Lung microvascular endothelial cell (primary cell): ENCODE measurements at places on chromosomes 4 and X.

DNA sequence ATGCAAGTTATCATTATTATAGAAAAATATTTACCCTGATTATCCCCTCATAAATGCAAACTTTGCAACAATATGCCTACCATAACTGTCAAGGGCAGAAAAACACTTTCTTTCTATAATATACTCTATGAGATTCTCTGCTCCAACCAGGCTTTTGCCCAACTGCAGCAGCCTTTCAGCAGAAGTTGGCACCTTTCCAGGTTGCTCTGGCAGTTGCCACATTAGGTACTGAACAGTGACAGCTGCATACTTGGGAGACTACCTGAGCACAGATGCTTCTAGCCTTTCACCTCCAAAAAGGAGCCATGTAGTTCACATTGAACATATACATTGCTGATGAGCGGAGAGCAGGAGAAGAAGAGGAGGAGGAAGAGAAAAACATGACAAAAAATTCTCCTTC lies 69.5 kb upstream of the BRWD3 start:
- peak; percentile 23 for DNase-seq

DNA sequence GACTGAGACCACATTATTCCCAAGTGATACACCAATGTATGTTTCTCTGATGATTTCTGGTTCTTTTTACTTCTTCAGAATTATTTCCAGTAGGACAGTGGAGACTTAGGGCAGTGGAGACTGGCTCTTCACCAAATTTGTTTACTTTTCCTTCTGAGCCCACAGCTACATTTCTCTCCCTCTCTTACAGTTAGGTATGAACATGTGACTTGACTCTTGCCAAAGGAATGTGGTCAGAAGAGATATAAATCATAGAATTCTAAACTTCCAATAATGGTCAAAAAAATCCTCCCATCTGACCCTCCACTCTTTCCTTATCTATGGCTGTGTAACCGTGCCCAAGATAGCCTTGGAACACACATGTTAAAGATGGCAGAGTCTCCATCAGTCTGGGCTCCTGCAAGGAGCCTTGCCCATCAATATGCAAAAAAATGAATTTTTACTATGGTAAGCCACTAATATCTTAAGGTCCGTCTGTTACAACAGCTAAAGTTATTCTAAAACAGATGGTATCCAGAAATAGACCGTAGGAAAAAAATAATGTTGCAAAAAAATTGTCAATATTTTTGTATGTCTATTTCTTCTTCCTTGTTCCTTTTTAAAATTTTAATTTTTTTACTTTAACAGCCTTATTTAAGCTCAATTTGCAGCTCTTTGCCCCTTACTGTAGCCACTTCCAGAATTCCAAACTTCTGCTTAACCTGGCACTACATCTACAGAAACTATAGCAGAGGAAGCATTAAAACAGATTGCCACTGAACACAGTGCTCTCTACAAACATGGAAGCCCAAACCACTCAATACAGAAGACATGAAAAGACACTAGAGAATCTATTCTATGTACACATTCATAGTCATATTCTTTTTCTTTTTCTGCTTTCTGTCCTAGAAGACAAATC lies 260.7 kb downstream of the COL25A1 start:
- DNase-seq: no peak

GRCh38 chr4:6207602-6208001 lies 7.3 kb upstream of the JAKMIP1 start:
- DNase-seq: no peak

- peak; percentile 74 for DNase-seq
Observed at GRCh38 chr4:125317525-125317877, 2.7 kb downstream of the FAT4 start.

DNA sequence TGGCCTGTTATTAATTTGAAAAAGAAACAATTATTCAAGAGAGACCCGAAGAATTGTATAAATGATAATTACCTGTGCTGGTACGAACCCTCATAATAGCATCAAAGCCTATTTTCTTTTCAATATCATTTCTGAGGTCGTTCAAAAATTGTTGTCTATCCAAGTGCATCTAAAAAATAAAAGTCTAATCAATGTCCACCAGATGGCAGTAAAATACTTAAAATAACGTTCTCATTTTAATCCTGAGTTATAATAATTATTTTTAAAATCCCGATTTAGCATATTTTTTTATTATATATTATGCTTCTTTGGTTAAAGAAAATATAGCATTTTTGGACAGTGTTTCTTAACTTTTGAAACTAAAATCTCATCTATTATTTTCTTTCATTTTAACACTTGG lies 55.7 kb downstream of the METTL14 start:
- peak; percentile 47 for DNase-seq

- DNase-seq: no peak
Observed at GRCh38 chrX:96978906-96979305, 95.2 kb downstream of the RPA4 start.

- DNase-seq: no peak
Observed at GRCh38 chr4:165379678-165380064, 863 bp downstream of the CPE start.

- peak; percentile 50 for DNase-seq
Observed at GRCh38 chr4:141636082-141636770, at the start of gene IL15. Gene IL15 (plus strand): TSS chr4:141636583. CDS start chr4:141719465, 82,882 bp downstream.

DNA sequence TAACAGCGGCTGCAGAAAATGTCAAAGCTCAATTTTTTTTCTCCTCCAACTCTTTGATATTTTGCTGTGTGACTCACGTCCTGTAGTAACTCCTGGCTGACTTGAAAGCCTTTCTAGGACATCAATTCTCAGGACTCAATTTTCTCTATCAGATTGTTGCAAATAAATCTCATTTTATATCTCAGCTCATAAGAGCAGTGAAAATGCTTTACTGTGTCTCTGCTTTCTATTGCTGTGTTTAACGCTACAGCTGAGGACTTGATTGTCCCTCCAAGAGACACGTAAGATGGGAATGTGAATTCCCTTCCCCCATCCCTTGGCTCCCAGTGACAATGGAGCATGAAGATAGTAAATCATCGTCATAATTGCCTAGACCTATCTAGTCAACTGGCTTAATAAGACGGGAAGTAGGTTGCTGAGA lies 20.5 kb upstream of the CBR4 start:
- DNase-seq: no peak

DNA sequence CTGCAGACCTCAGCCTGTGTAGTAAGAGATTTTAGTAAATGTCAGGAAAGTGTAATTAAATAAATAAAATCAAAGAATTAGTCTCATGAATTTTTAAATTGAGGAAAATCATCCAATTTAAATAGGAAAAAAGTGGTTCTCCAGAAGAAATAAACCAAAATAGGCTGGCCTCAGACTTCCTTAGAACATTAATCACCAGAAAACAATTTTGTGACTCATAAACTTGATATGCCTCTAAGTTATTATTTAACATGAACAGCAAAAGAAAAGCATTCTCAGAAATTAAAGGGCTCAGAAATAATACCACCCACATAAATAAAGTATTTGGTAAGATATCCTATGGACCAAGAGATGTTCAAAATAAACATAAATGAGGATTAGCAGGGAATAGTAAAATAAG lies 14.3 kb downstream of the FAM47B start:
- DNase-seq: no peak

DNA sequence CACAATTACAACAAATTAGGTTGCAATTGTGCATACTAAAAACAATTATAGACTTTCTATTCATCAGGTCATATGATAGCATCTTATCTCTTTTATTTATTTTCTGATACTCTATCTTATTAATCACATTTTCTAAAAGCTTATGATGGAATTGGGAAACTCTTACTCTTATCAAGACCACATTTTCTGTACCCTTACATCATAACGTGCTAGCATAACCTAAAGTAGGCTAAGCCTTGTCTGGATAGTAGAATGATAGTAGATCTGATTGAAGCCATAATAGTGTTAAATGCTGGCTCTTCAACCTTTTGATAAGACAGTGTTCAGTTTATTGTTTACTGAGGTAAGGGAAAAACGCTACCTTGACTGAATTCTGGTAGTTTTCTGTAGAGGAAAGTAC lies 294.0 kb downstream of the CCSER1 start:
- no peak for DNase-seq

DNA sequence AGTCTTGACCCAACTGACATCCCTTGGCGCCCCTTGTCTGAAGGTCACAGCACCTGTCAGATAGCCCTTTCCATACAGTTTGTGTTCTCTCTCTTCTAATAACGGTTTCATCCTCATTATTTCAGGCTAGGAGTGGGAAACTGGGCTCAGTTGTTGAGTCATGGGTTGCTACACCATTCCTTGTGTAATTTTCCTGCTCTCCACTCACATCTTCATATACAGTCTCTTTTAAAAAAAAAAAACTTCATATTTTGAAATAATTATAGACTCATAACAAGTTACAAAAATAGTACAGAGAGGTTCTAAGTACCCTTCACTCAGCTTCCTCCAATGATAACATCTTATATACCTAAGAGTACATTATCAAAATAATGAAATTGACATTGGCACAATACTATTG lies 60.2 kb upstream of the GRPR start:
- no peak for DNase-seq

DNA sequence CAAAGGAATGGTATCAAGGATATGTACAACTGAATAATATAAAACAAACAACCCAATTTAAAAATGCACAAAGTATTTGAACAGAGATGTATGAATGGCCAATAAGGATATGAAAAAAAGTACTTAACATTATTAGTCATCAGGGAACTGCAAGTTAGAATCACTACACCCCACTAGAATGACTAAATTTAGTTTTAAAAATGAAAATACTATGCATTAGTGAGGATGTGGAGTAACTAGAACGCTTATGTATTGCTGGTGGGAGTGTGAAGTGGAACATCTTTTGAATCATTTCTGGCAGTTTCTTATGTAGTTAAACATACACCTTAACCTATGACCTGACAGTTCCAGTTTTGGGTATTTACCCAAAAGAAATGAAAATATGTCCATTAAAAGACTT lies 13.0 kb upstream of the SLC16A2 start:
- DNase-seq: no peak

GRCh38 chrX:114924423-114924822 lies 93.0 kb downstream of the IL13RA2 start:
- DNase-seq: no peak

GRCh38 chr4:72319601-72320021 lies 249.4 kb downstream of the ADAMTS3 start:
- peak; percentile 92 for DNase-seq

DNA sequence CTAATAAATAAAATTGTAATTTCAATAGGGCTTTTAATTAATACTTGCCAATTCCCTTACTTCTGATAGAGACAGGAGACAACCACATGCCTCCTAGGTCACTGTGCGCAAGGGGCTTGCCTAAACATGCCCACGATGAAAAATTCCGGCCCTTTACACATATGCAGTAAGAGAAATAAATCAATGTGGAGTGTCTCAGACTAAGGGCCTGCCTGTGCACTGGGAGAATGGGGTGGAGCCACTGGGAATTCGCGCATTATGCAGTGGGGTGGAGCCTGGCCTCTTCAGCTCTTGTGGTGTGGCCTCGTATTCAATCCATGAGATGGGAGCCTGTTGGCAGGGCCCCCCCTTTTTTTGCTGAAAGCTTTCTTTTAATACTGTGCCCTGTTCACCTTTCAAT lies 484.5 kb downstream of the PDGFC start:
- DNase-seq: no peak

- peak; percentile 15 for DNase-seq
Observed at GRCh38 chrX:72176981-72177380, 4.6 kb upstream of the PIN4 start.

DNA sequence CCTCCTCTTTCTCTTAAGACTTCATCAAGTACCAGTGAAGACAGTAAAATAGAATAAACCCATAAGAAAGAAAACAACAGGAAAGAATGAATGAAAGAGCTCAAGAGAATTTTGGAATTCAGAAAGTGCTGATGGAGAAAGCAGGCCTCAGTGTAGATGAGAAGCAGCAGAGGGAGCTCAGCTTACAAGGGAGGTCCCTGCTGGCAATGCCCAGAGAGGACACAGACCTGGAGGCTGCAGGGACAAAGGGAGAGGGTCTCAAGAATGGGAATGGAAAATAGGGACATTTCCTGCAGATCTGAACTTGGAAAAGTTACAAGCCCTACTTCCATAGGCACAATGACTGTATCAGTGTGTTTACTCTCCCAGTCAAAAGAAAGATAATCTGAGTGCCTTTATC lies 64.5 kb upstream of the MAGEA10 start:
- DNase-seq: no peak

DNA sequence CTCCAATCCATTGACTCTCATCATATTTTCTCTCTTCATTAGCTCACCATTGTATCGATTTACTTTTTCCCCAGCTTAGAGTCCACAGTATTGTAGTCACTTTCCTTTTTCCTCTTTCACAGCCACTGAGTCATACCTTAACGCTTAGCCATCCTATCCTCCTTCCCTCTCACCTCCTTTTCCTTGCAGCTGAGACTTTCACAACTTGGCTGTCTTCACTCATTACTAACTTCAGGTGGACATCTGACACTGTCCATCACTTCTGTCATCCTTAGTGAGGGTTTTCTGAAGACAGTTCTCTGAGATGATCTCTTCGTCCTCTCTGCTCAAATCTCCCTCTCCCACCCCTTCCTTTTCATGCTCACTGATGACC lies 70.5 kb upstream of the ESX1 start:
- DNase-seq: no peak

DNA sequence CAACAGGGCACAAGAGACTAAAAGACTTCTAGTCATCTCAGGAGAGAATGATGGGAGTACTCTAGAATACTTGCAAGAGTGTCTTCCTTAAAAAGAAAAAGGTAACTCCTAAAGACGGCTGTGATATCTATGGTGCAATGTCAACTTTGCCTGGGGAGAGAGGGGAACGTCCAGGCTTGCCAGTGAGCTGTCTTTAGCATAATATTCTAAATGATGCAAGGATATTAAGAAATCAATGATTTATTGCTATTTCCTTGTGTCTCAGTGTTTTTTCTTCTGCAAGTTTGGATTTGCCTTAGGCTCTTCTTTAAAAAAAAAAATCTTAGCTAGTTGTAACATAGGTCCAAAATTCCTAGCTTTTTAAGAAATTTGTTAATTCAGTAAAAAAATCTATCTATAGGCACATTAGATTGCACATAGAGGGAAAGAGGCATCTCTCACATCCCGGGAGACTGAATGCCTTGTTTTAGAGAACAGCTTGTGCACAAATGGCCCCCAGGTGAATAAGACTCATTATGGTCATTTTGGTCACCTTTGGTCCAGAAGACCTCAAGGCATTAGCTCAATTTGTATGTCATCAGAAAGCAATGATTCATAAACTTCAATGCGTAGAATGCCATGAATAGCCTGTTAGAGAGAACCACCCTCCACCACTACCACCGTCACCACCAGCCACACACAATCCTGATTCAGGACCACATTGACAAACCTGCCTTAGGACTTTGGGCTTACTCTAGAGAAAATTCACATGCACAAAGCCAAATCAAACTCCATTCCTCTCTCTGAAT lies 104.1 kb downstream of the PALLD start:
- no peak for DNase-seq

DNA sequence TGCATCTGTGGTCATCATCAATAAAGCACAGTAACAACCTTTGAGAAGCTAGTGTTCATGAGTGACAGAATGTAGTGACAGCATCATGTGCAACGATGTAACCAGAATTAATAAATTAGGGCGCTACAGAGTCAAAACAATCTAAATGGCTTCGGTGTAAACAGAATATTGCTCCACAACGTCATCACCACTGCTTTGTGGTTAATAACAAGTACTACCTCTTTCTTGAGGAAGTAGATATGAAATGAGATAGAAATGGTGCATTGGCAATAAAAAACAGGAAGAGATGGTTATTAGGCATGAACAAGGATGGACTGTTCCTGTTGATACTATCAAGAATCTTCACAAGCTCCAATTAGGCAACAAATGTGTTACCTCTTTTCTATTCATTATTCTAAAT lies 8.7 kb upstream of the PDHA2 start:
- DNase-seq: no peak
